Right renal pelvis (tissue), 4 donors: ENCODE measurements at places on chromosomes 2 and 18. TPM values are rescaled to one million over a fixed set of nuclear protein-coding genes. Genes with fewer than 3 reads are reported as not detected.

The HDAC4 gene
- 12.6 TPM for polyA plus RNA-seq

The CCBE1 gene
- 29.6 TPM for polyA plus RNA-seq

The HTR2B gene
- polyA plus RNA-seq = 25.8 TPM

The LONRF2 gene
- polyA plus RNA-seq = 2.8 TPM

The PDE11A gene
- 6.8 TPM for polyA plus RNA-seq

The IL1F10 gene
- not detected for polyA plus RNA-seq

The CCDC138 gene
- polyA plus RNA-seq = 17.3 TPM

The ERBB4 gene
- polyA plus RNA-seq = 48.2 TPM

The SRD5A2 gene
- 0.05 TPM for polyA plus RNA-seq

The SH2D6 gene
- 0.24 TPM for polyA plus RNA-seq

The GATA6 gene
- polyA plus RNA-seq = 10.3 TPM

The LRP2 gene
- polyA plus RNA-seq = 154 TPM

The SLC16A14 gene
- polyA plus RNA-seq = 7.6 TPM

The UPP2 gene
- polyA plus RNA-seq = 13.5 TPM

The CTLA4 gene
- not detected for polyA plus RNA-seq

The MBP gene
- polyA plus RNA-seq = 20.5 TPM

The LRRC30 gene
- 0.56 TPM for polyA plus RNA-seq

The ALPI gene
- not detected for polyA plus RNA-seq

The PAX8 gene
- polyA plus RNA-seq = 345 TPM

The PLA2R1 gene
- polyA plus RNA-seq = 70.5 TPM

The FLACC1 gene
- 1.9 TPM for polyA plus RNA-seq

The TCF7L1 gene
- 59.1 TPM for polyA plus RNA-seq

The TXNDC2 gene
- 0.05 TPM for polyA plus RNA-seq

The CFLAR gene
- 58.4 TPM for polyA plus RNA-seq

The GRB14 gene
- 51.9 TPM for polyA plus RNA-seq

The TDRD15 gene
- not detected for polyA plus RNA-seq

The SERPINB11 gene
- polyA plus RNA-seq = not detected

The ZSWIM2 gene
- not detected for polyA plus RNA-seq

The GREB1 gene
- 14.0 TPM for polyA plus RNA-seq

The LAMA1 gene
- polyA plus RNA-seq = 74.9 TPM

The RPRM gene
- polyA plus RNA-seq = 3.3 TPM

The L3MBTL4 gene
- 5.2 TPM for polyA plus RNA-seq

The PTPRN gene
- not detected for polyA plus RNA-seq

The IL36B gene
- not detected for polyA plus RNA-seq

The MYO3B gene
- 9.5 TPM for polyA plus RNA-seq

The ZSCAN30 gene
- 38.7 TPM for polyA plus RNA-seq

The EPAS1 gene
- 64.0 TPM for polyA plus RNA-seq

The GPR155 gene
- 12.1 TPM for polyA plus RNA-seq

The EMX1 gene
- polyA plus RNA-seq = 52.2 TPM
